ENCODE measurements at places on chromosomes 5 and 9.

DNA sequence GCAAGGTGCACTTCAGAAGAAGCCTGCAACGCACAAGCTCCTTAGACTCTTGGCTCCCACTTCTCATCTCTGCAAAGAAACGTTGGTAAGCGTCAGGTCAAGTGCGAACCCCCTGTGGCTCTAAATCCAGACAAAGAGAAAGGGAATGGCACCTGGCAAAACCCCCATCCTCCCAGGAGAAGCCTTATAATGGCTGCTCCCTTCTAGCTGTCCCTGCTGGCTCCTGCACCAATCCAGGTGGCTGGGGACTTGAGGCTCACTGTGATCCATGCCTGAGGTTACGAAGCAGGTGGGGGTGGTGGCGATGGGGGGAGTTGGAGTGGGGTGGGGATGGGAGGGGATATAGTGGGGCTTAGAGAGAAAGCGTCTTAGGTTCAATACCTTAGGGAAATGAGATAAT lies 272.8 kb downstream of the DENND1A start:
- DNase-seq = no peak

DNA sequence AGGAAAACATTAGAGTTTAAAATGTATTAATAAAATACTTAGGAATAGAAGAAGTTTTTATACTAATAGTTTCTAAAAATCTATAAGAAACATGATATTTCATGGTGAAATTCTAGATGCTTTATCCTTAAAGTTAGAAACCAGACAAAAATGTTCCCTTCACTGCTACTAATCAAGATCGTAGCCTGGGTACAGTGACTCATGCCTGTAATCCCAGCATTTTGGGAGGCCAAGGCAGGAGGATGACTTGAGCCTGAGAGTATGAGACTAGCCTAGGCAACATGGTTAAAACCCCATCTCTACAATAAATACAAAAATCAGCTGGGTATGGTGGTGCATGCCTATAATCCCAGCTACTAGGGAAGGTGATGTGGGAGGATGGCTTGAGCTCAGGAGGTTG lies 30.4 kb upstream of the KLF9 start:
- DNase-seq = no peak

- no peak for DNase-seq
Observed at GRCh38 chr9:132699956-132700355, 29.7 kb downstream of the GTF3C4 start.

GRCh38 chr9:118330191-118330986 lies 626.2 kb downstream of the TLR4 start:
- DNase-seq = no peak

DNA sequence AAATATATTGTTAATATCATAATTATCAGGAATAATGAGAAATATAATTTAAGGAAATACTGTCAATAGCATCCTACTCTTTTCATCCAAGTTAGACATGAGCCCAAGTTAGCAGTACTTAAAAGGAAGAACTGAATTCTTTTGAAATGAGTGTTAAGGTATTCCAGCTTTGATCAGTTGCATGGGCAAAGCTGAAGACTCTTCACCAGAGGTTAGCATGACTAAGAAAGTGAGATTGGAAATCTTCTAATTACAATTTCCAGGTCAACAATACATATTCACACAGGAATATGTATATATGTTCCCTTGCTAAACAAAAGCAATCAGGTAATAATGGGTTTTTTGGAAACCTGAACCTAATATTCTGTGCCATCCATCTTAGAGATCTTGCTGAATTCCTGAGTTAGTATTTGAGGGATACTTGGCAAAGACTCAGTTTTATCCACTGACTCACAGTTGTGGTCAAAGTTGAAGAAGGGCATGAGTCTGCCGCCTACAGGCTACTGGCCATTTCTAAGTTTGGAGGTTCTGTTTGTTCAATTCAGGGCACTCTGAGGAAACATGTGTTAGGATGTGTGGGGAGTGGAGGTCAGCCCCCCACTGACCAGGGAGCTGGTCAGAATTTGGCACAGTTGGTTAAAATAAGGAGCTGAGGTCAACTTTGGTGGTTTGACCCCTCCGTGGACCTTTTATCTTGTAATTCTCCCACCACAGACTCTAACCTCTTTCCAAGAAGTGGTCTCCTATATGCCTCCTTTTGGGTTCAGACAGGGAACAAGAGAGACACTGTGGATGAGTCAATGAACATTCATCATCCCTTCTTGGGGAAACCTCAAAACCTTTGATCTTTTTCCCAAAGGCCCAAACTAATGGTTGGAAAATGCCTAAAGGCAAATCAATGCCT lies 118.3 kb downstream of the PIK3R1 start:
- no peak for DNase-seq

DNA sequence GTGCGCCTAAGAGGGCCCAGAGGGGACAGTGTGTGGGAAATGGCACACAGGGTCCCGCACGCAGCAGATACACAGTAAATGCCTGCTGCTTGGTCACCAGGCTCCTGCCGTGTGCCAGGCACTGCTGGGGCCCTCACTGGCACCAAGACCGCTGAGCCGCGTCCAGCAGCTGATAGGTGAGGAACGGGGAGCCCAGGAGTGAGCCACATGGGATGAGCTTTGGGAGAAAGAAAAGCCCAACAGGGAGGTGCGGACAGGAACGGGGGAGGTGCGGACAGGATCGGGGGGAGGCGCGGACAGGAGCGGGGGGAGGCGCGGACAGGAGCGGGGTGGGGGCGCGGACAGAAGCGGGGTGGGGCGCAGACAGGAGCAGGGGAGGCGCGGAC lies 16.5 kb downstream of the GPSM1 start:
- DNase-seq = no peak

DNA sequence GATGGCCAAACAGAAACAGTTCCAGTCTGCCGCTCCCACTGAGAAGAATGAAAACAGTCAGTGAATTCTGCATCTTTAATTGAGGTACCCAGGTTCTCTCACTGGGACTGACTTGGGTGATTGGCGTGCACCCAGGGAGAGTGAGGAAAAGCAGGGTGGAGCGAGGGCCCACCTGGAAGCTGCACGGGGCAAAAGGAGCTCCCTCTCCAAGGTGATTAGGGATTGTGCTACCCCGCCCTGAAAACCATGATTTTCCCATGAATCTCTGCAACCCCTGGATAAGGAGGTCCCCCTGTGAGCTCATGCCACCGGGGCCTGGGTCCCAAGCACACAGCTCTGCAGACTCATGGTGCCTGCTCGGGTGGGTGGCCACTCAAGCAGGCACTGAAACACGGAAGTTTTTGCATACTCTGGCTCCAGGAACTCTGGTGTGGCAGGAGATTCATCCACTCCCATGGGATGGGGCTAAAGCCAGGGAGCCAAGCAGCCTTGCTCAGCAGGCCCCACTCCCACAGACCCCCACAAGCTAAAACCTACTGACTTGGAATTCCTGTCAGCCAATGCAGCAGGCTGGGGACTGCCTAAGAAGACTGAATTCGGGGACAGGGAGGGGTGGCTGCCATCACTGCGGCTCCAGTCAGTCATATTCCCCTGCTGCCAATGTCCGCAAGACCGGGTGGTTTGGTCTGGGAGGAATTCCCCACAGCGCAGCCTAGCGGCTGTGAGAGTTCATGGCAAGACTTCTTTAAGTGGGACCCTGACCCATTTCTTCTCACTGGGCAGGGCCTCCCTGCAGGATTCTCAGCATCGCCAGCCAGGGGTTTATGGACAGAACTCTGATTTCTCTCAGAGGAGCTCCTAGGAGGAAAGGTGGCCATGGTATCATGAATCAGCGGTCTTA lies 652.2 kb upstream of the RGMB start:
- DNase-seq = no peak

GRCh38 chr5:150323092-150323491 lies 20.4 kb upstream of the ARSI start:
- DNase-seq = no peak

DNA sequence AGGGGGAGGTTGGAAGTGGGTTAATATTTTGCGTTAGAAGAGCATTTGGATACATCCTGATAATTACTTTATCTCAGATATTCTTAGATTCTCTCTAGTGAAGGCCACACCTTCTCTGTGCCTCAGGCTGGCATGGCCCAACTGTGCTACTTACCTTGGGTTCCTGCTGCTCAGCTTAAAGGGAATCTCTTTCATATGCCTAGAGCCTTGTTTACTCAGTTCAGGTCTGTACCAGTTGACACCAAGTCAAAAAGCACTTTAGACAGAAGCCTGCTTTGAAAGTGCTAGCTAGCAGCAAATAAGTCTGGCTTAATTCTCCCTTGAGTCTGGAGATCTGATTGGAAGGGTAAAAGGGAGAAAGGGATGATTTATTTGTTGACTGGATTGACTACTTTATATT lies 74.8 kb downstream of the GHR start:
- no peak for DNase-seq

DNA sequence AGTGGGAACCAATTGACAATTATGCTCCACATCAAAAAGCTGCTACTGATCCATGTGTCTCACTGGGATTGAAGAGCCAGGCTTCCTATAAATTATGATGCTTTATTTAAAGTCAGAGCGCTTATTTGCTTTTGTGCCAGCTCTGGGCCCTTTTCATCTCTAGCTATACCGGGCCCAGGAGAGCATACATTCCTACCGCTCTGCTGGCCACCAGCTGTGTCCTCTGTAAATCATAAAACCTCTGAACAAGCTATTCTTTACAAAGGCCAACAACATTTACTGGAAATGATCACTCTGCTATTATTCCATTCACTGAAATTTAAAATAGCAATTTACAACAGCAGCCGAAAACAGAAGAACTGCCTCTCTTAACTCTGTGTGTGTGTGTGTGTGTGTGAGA lies 86.6 kb downstream of the ZNF608 start:
- DNase-seq = no peak

DNA sequence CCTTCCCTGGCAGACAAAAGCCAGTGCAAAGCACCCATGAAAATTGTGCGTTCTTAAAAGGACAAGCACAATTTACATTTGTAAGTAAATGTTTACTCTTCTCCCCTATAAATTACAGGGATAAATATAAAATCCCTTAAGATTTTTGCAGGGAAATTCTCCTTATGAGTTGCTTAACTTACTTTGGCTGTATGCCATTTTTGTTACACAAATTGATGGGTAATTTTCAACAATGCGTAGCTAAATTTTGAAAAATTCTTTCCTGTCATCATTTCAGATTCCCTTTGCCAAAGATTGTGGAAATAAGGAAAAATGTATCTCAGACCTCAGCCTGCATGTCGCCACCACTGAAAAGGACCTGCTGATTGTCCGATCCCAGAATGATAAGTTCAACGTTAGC lies 64.2 kb upstream of the ITGA2 start:
- DNase-seq = no peak

GRCh38 chr5:107387526-107388140 lies 283.1 kb downstream of the EFNA5 start:
- DNase-seq = no peak

- DNase-seq = no peak
Observed at GRCh38 chr5:19547640-19548039, 440.4 kb downstream of the CDH18 start.

All from cortex of kidney (tissue), 1 donor.